Activated CD4-positive, alpha-beta memory T cell treated with anti-CD3 and anti-CD28 coated beads, Interleukin-2, amount 10 ng/mL, durations not matched to agents 7 days and 5 days (primary cell): ENCODE measurements at places on chromosomes 5 and 9.

- H3K4me1 ChIP-seq, result peaks cover 22% of the 10 kb centered on the region
- H3K4me3 ChIP-seq, result no peak overlapping the region
- no peak for DNase-seq
Observed at GRCh38 chr5:148734518-148734917, 80.2 kb upstream of the HTR4 start.

GRCh38 chr9:130111786-130112537, 58.3 kb downstream of the GPR107 start:
- H3K27ac ChIP-seq, result peak overlapping the region; percentile 41
- no peaks in the 10 kb centered on the region for H3K27me3 ChIP-seq
- peaks cover 33% of the 10 kb centered on the region for H3K36me3 ChIP-seq
- no peak for DNase-seq
- H3K4me1 ChIP-seq, result peaks cover 35% of the 10 kb centered on the region
- H3K4me3 ChIP-seq, result no peak overlapping the region

DNA sequence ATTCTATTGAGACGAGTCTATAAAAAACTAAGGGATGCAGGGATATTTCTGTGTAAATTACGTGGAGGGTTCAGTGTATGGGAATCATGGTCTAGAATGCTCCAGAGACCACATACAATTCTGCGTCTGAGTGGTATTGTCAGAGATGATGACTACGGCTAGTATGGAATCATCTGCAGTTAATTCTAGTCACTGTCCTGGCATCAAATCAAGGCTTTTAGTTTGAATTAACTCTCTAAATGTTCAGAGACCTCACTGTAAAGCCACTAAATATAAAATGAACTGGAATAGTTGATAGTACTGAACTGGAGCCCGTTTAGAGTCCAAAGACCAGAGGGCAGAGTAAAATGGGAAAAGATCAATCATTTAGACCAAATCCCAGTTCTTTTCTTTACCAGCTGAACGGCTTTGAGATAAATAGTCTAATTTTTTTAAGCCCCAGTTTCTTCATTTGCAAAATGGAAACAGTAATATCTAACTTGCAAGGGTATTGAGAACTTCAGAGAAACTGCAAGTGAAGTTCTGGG, 599.8 kb downstream of the EBF1 start:
- DNase-seq, result no peak
- H3K4me3 ChIP-seq, result no peak overlapping the region
- H3K27ac ChIP-seq, result no peak overlapping the region
- H3K27me3 ChIP-seq, result no peaks in the 10 kb centered on the region

DNA sequence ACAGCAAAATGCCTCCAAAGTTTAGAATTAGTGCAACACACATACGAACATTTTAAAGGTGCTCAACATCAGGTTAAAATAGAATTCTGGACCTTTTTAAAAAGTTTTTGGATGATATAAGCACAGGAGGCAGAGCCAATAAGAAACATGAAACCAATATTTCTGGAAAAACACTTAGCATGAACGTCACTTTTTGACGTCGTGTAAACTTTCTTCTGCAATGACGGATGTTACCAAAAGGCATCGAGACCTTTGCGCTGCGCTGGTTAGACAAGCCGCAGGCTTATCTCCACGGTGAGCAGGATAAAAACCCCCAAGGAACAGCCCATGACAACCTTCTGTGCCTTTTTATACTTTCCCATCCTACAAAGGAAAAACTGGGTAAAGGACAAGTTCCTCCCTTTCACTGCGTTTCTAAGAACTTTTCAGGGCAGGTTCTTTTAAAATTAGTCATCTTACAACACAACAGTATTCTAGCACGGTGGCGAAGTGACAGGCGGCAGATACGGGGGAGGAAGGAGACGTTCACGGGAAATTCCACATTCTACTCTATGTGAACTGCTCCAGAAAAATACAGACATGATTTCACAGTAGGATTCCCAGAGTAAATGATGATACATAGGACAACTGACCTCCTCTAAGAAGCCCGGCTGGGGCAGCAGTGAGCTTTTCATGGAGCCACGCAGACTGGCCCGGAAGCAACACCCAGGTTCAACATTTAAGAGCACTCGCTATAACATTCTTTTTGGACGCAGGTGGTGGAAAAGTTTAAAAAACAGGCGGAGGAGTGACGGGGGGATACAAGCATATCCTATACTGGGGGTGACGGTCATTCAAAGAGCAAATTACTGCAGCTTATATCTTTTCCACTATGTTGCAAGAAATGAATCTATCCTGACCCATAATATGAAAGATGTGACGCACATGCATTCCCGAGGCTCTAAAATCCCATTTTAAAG, 52.4 kb downstream of the USP20 start:
- peaks cover 81% of the 10 kb centered on the region for H3K4me1 ChIP-seq
- peak overlapping the region; percentile 100 for H3K27ac ChIP-seq
- peak; percentile 74 for DNase-seq
- no peaks in the 10 kb centered on the region for H3K27me3 ChIP-seq

GRCh38 chr9:99824378-99825171, 2.9 kb downstream of the NR4A3 start:
- H3K36me3 ChIP-seq, result peaks cover 6% of the 10 kb centered on the region
- peaks cover 56% of the 10 kb centered on the region for H3K27me3 ChIP-seq
- peak; percentile 76 for DNase-seq

DNA sequence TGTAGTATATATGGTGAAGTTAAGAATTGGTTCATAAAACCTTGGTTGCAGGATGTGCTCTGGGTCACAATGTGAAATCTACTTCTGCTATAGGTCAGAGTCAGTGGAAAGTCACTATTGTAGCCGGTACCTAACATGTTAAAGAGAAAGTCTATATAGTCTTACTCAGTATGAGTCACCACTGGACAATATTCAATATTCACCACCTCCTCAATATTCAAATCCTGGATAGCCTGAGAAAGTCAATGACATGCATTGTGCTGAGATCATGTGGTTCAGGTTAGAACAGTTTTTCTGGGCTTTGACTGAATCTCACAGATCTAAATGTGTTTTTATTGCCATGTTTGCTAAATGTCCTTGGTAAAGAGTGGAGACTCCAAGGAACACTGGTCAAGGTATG, 108.8 kb downstream of the HMHB1 start:
- H3K27me3 ChIP-seq, result peaks cover 11% of the 10 kb centered on the region
- H3K27ac ChIP-seq, result no peak overlapping the region
- H3K36me3 ChIP-seq, result no peaks in the 10 kb centered on the region
- no peak for DNase-seq
- peaks cover 13% of the 10 kb centered on the region for H3K4me1 ChIP-seq
- H3K4me3 ChIP-seq, result no peak overlapping the region

DNA sequence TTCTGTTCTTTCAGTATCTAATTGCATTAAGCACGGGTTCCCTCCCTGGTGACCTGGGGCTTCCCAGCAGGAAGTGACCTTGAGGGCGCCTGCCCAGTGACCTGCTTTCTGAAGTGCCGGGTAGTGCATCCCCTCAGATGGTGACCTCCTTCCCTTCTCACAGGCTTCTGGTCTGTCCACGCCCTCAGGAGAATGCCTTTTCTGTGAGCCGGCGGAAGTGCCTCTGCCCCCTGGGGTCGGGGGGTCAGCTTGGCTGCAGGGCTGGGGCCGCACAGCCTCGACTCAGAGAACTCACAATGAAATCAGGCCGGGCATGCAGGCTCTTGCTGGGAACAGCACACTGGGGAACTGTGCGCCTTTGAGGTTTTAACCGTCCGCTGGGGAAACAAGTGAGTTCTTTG, 124.5 kb upstream of the PHYKPL start:
- DNase-seq, result no peak
- no peak overlapping the region for H3K4me3 ChIP-seq
- H3K36me3 ChIP-seq, result no peaks in the 10 kb centered on the region
- H3K4me1 ChIP-seq, result no peaks in the 10 kb centered on the region
- H3K27me3 ChIP-seq, result peaks cover 17% of the 10 kb centered on the region
- H3K27ac ChIP-seq, result no peak overlapping the region

DNA sequence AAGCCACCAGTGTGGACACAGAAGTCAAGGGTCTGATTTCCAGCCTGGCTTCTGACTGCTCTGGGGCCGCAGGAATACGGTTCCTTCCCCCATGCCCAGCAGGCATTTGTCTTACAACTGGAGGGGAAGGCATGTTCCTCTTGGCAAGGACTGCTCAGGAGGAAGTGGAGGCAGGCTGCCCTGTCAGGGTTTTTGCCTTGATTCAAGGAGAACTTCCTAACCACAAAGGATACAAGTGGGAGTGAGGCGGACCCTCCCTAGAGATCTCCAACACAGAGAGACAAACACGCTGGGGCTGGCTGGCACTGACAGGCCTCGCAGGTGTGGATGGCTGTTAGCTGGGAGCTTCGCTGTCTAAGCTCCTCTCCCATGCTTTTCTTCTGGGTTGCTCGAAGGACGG, 19.1 kb downstream of the TGFBI start:
- H3K4me3 ChIP-seq, result no peak overlapping the region
- H3K27me3 ChIP-seq, result no peaks in the 10 kb centered on the region
- H3K36me3 ChIP-seq, result no peaks in the 10 kb centered on the region
- H3K4me1 ChIP-seq, result peaks cover 1% of the 10 kb centered on the region
- no peak overlapping the region for H3K27ac ChIP-seq

DNA sequence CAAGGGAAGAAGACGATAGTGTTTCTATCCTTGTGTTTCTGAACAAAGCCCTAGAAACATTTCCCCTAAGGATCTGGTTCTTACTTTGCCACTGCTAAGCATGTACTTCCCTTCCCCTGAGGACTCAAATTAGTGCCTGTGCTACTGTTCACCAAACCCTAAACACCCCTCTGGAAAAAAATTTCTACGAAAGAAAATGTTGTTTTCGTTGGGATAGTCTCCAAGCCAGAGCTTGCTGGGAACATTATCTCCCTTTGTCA, 294.6 kb downstream of the BNC2 start:
- no peaks in the 10 kb centered on the region for H3K27me3 ChIP-seq
- no peak overlapping the region for H3K27ac ChIP-seq
- H3K4me3 ChIP-seq, result no peak overlapping the region
- H3K36me3 ChIP-seq, result no peaks in the 10 kb centered on the region
- no peak for DNase-seq
- no peaks in the 10 kb centered on the region for H3K4me1 ChIP-seq
